ENCODE measurements at places on chromosomes 6 and 20.

DNA sequence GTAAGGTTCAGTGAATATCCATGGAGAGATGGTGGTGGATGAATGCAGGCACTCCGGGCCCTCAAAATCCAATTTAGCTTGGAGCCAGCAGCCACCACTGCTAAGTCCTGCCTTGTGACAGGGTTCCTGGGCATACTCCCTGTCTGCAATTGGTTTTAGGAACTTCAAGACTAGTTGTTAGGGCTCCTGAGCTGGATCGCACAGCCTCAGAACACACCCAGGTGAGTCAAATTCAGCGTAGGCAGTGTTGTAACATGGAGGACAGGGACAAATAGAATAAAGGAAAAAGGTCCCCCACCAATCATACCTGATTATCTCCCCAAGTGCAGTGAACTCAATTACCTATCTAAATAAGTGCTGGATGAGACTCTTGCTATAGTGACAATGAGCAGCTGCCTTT is 74.6 kb downstream of the PERP start:
- DNase-seq: no peak

DNA sequence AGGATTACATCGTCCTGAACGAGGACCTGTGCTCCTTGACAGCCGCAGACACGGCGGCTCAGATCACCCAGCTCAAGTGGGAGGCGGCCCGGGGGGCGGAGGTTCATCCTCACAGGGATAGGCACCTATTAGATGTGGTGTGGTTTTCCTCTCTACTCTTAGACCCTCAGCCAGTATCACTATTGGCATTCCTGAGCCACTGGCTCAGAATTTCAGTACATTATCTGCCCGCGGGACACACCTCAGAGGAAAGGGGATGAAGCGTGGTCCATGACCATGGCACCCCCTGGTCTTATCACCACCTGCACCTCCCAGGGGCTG is 34.6 kb upstream of the HLA-G start:
- DNase-seq: no peak

GRCh38 chr20:5919626-5920544 is 30.4 kb downstream of the TRMT6 start:
- DNase-seq: no peak

GRCh38 chr6:46291275-46291633 is 120.5 kb upstream of the ENPP5 start:
- DNase-seq: no peak

DNA sequence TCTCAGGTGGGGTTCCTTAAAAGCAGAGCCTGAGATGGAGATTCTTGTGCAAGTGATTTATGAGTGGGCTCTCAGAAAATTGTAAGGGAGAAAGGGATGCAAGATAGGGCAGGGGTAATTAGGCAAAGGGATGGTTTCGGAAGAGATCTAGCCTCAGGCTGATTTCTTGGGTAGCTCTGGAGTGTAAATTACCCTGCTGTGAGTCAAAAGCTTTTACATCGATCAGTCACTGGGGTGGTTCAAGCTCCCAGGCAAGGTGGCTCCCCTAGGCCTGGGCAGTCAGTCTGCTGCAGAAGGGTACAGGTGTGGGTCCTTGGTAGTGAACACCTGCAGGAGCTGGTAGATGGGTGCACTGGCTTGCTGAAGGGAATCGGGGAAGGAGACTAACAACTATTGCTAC is 11.1 kb upstream of the PM20D2 start:
- DNase-seq: no peak

DNA sequence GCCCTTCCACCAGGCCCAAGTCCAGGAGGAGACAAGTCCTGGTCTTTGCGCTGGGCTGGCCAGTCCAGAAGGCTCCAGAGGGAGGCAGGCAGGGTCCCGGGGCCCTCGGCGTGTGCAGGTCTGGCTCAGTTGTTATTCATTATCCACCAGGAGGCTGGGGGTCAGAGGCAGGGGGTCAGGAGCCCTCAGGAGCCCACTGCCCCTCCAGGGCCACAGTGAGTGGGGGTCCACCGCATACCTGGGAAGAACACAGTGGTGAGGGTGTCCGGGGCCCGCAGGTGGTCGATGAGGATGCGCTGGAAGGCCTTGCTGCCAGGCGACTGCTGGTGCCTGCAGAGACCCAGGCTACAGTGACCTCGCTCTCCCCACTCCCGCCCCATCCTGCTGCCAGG is 4.4 kb upstream of the C20orf144 start:
- DNase-seq: no peak

DNA sequence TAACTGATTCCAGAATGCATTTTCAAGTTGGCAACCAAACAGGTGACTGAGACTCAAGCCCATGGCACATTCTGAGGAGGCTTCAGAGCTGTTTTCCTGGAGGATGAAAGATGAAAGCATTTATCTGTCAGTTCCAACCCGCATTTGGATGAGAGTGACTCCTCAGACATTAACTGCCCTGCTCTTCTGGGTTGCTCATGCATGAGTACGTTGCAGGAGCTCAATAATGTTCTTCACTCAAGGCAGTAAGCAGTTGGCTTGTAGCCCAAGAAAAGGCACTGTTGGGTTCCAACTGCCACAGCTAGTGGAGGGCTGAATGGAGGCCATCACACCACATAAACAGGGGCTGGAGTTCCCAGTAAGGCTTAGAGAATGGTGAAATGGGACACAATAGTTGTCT is 155.3 kb downstream of the FUT9 start:
- no peak for DNase-seq

DNA sequence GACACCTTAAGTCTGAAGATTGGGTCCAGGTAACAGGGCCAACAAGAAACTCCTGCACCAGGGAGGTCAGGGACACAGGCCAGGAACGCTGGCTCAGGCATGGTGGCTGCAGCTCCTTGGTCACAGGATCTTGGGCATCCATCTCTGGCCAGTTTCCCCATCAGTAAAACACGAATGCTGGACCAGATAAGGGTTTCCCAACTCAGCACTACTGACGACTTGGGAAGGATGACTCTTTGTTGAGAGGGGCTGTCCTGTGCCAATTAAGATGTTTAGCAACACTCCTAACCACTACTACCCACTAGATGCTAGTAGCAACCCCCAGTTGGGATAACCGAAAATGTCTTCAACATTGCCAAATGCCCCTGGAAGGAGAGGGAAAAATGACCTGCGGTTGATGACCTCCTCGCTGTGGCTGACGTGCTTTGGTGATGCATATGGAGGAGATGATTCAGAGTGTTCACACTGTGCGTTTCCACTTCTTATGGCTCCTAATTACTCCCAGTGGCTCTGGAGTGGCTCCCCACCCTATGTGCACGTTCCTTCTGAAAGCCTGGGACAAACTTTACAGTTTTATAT is 261.9 kb downstream of the CDH26 start:
- DNase-seq: no peak

- DNase-seq: no peak
Observed at GRCh38 chr6:28474441-28475219, 31.3 kb upstream of the ZSCAN23 start.

GRCh38 chr6:137982418-137983189 is 115.5 kb downstream of the TNFAIP3 start:
- DNase-seq: no peak
